Globus pallidus (tissue), 1 donor: ENCODE measurements at places on chromosomes 1 and 21.

DNA sequence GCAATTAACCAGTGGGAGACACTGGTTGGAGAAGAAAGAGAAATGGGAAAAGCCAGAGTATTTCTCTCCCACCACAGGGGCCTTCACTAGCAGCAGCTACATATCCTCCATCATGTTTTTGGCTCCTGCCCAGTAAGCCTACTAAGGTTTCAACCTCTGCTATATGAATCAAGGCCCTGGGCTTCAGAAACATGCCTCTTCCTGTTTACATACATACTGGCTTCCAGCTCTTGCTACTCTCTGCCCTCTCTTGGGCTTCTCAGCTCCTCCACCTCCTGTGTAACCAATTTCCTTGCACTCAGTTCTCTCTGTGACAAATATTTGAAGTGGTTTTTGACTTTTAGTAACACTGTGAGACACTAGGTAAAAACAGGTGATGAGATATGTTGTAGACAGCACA is 80.8 kb downstream of the LRRC7 start:
- no peak for DNase-seq

DNA sequence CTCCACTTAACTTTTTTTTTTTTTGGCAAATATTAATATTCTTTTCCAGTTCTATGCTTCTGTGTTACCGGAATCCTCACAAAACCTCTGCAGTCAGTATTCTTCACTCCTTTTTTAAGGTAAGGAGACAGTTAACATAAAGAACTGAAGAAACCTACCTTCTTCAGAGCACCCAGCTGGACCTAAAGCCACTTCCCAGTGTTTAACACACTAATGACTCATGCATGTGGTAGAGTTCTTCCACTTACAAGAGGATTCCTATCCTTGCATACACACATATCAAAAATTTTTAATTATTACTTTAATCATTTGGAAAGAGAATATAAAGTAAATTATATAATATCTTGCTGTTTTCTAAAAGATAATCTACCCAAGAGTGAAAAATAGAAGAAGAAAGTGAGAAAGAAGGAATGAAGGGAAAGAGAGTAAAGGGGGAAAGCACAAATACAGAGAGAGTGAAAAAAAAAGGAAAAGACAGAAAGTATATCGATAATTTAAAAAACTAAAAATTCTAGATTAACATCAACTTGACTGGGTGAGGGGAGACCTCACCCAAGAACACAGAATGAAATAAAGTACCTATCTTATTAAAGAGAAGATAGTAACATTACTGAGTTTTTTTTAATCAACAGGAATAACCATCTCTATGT is 54.9 kb downstream of the ENAH start:
- DNase-seq: no peak

DNA sequence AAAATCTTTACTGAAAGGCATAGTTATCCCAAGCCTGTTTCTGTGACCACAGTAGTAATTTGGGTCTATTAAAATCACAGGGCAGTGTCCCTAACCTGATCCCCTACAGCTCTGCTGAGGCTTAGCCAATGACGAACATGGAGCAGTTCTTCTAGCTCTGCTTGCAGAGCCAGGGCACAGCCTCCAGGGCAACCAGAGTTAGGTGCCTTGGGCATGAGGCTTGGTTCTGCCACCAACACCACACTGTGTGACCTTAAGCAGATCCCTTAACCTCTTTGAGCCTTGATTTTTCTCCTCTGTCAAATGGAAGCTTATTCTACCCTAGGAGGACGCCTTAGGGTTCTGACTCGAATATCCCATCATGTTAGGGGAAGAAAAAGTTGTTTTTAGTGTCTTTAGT is 86.7 kb upstream of the TLR5 start:
- DNase-seq: no peak

- DNase-seq: no peak
These were observed 640 bp upstream of the CYP2J2 start for GRCh38 chr1:59927213-59927612.

DNA sequence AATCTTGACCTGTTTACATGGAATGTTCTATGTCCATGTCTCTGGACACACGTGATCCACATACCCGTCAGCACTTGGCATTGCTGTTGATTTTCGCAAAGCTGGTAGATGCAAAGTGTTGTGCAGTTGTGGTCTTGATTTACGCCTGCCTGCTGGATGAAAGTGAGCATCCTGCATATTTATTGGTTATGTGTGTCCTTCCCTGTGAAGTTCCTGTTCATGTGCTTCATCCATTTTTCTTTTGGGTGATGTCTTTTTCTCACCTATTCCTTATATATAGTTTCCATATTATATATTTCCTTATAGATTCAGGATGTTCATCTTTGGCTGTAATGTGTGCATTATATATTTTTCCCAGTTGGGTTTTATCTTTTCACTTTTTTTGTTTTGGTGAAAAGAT is 6.5 kb downstream of the AGPAT3 start:
- DNase-seq: no peak

DNA sequence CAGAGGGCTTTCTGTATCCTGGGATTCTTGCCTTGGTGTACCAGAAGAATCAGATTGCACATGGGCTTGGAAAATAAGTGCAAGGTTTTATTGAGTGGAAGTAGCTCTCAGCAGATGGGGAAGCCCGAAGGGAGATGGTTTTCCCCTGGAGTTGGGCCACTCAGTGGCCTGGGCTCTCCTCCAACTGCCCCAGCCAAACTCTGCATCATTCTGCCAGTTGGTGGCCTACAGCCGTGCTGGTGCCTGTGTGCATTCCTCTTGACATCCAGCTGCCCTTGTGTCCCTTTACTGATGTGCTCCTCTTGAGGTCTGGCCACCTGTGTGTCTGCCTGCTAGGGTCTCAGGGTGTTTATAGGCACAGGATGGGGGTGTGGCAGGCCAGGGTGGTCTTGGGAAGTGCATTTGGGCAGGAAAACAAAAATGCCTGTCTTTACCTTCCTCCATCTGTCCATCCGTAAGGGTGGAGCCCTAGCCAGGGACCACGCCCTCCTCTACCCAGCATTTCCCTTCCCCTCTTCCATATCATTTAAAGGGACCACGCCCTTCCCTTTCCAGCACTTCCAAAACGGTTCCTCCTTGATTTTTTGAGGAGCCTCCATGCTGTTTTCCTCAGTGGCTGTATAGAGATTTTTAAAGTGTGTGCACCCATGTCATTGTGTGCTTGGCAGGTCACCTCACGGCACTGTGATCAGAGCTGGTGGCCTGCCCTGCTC is 18.9 kb downstream of the SNAP47 start:
- peak; percentile 75 for DNase-seq

- DNase-seq: no peak
These were observed 113.9 kb upstream of the USP24 start for GRCh38 chr1:55329091-55329490.

DNA sequence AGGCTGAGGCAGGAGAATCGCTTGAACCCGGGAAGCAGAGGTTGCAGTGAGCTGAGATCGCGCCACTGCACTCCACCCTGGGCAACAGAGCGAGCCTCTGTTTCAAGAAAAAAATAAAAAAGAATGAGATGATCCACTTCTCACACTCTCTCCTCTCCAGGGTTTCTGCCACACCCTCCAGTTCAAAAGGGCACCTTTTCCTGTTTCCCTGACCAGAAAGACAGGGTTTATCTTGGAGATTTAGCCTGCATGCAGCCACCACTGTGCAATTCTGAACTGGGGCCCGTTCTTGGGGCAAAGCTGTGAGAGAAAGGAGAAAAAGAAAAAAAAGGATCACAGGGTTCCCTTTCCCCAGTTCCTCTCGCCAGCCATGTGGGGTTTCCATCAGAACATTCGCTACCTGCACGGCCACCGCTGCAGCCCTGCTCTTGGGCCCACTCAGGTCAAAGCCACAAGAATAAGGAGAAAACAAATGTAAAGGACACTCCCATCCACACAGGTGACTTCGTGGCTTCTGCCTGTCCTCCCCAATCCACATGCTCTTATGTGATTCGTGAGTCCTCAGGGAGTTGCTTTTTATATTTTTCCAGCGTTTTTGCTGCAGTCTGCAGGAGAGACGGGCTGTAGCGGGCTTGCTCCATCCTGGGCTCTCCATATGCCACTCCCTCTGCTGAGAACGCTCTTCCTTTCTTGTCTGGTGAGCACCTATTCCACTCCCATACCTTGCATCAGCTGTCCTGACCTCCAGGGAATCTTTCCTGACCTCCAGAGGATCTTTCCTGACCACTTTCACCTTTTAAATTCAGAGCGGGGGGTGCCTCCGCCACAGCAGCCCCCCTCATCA is 26.4 kb downstream of the GNG4 start:
- DNase-seq: no peak

GRCh38 chr1:205943245-205943644 is at the start of gene SLC26A9:
Gene SLC26A9, minus strand, starts transcription at chr1:205943456. Its CDS starts 7,636 bp downstream, at chr1:205935820.
- no peak for DNase-seq

- DNase-seq: peak; percentile 19
These were observed 2.6 kb downstream of the HFM1 start for GRCh38 chr1:91402023-91402422.

DNA sequence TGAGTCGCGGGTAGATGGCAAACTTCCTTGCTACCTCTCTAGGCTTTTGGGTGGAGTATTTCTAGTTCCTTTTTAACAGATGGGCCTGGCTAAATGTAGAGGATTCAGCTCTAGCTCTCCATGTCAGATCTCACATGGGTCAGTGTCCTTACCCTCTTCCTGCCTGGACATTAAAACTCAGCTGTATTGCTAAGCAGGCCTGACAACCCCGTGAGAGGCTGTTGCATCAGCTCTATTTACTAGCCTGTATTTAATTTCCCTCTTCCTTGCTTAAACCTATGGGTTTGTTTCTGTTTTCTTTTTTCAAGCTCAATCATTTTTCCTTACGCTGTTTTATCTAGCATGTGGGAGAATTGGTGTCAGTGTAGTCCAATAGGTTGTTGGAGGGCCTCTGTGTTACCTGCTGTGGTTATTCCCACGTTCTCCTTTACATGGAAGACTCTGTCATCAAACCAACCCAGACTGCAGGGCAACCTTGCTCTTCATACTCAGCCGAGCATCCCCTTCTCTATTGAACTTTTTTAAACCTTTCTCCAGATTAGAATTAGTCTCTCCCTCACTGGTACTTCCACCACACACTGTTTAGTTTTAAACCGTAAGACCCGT is 79.5 kb upstream of the BACH1 start:
- no peak for DNase-seq

GRCh38 chr1:3956527-3957170 is 56.6 kb upstream of the C1orf174 start:
- DNase-seq: no peak

DNA sequence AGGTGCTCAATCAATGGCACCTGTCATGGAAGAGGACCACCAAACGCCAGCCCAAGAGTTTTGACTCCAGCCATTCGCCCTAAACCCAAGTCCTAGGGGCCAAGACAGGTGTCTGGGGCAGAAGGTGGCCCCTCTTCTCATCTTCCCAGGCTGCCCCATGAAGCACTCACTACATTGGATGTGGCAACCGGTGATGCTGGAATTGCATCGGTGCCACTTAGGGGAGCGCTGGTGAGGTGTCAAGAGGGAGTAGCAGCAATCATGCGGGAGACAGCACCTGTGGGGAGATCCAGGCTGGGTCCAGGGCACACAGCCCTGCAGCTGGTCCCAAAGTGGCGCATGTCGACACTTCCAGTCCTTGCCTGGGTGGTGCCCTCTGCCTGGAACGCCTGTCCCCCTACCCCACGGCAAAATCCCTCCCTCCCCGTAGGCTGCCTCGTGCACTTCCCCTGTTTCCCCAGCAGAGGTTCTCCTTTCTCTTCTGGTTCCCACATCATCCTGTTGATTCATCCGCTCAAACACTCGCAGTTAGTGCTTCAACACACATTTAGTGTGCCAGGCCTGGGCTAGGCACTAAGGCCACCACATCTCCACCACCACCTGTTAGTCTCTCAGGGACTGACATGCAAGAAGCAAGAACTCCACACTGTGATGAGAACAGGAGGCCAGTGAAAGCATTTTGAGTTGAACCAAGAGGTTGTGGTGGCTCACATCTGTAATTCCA is 18.5 kb downstream of the PLA2G2D start:
- DNase-seq: peak; percentile 14

DNA sequence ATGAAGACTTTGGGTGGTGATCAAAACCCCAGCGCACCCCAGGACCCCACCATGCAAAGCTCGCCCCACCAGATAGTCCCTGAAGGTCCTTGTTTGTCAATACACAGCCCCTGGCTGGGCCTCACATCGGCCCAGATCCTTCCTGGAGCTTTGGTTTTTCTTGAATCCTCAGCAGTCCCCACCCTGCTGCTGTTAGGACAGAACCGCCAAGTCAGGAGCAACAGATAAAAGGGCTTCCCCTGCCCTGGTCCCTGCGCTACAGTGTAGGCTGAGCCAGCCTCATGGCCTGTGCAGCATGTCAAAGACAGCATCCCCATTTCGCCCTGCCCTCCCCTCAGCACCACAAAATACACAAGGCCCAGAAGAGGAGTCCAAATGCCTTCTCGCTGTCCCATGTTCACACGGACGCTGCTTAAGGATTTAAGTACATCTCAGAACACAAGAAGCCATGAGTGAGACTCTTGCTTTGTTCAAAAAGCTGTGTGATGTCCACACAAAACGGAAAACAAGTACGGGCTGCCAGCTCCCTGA is 65.7 kb downstream of the PSMG1 start:
- no peak for DNase-seq

GRCh38 chr1:59173721-59174120 is 123.2 kb upstream of the FGGY start:
- DNase-seq: no peak

DNA sequence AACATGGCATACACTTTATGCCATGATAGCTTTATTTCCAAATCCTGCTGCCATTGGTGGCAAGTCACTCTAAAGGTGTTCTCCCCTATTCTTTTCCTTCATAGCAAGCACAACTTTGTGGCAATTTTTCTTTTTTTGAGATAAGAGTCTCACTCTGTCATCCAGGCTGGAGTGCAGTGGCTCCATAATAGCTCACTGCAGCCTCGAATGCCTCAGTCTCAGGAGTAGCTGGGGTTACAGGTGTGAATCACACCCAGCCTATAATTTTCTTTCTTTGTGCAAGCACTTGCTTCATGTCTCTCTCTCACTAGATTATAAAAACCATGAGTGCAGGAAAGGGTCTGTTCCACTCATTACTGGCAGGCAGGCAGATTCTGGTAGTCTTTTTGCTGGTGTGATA is 5.4 kb upstream of the KDM4A start:
- DNase-seq: no peak

DNA sequence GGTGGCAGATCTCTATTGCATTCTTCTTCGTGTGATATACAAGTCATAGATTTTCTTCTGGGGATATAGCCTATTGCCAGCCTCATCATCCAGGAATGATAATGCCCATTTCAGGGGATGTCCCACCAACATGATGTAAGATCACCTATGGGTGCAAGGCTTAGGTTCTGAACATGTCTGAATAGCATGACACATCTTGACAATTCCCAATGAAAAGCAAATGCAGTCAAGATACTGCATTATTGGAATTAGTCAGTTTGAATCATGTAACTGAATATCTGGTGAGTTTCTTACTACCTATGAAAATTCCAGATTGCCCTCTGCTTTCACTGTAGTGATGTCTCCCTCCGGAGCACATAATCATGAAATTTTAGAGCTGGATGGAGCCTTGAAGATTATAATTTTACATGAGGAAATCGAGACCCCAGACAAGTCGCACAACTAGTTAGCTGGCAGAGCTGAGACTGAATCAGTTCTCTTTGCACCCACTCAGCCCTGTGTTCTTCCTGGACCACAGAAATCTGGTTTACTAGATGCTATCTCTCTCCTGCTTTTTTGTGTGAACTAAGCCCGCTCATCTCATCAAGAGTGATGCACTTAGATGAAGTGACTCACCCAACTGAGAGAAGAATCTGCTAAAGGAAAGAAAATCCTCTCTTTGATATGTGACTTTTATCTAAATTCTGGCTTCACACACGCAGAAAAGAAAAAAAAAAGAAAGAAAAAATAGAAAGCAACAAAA is 65.0 kb downstream of the WDR64 start:
- no peak for DNase-seq
